8988T (cell line): ENCODE measurements at places on chromosomes 6 and 20.

DNA sequence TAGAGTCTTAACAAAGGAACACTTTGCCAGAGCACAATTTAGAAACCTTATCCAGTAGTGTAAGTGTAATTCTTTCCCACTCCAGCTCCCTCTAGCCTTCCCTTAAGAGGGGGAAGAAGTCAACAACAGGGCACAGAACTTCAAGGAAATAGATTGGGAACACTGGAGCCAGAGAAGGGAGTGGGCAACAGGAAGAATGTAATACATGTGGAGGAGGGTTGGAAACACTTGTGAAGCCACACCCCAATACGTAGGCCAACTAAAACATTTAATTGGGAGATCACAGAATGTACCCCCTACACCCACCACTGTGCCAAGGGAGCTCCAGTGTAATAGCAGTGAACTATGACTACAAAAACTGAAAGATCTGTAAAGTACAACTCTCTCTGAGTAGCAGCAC lies 735.7 kb upstream of the HS3ST5 start:
- DNase-seq = no peak

- no peak for DNase-seq
Observed at GRCh38 chr6:149615805-149616204, 32.7 kb downstream of the KATNA1 start.

GRCh38 chr20:17587148-17587547 lies 17.3 kb downstream of the DSTN start:
- DNase-seq = no peak

- DNase-seq = no peak
Observed at GRCh38 chr6:164286011-164286410, 871.5 kb downstream of the QKI start.

GRCh38 chr20:22908437-22908836 lies 126.7 kb upstream of the SSTR4 start:
- DNase-seq = no peak

DNA sequence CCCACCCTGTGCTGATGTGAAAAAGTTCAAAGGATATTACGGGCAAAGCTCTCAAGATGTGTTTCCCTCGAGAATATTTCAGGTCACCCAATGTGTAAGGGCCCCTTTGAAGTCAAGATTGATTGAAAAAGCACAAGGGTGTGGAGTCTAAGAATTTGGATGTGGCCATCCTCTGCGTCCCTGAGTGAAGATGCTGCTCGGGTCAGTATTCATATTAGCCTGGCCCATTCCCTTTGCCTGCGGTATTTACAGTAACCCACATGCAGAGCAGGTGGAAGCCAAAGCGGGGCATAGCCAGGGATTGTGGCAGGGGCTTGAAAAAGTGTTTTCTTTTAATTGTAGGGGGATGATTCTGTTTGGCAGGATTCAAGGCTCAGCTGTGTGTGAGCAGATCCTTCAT lies 211.0 kb downstream of the TSHZ2 start:
- no peak for DNase-seq

- no peak for DNase-seq
Observed at GRCh38 chr6:143262859-143263258, 187.6 kb downstream of the ADAT2 start.
